ENCODE measurements at places on chromosomes 5 and 9.

DNA sequence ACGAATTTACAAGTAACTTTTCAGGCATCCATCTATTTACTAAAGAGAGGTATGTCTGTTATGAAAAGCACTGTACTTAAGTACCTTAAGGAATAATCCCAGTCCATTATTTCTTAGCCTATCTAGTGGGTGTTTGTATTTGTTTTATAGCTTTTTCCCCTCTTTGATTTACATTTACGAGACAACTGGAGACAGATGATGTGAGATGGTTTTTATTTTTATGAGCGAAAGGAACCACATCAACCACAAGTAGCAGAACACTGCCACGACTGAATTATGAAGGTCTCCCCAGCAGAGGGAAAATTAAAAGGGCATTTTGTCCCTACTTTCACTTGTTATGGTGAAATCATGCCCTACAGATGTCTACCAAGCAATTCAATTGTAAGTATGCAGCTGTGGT, 357.8 kb downstream of the NFIB start:
- no peak for DNase-seq

DNA sequence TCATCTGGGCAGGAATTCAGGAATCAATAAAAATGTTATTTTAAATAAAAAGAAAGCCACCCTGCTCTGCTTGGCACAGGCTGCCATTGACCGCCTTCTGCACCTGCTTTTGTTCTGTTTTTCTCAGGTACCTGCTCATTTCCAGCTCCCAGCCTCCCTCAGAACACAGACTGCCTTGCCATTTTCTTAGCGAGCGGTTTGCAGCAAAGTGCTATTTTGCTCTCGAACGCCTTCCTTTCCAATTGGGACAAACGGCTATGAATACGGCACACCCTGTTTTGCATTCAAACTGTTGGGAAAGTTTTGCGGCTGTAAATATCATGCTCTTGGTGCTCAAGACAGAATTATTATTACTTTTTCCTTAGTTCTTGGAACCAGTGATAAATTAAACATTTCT, 25.1 kb upstream of the FCN1 start:
- DNase-seq: no peak

DNA sequence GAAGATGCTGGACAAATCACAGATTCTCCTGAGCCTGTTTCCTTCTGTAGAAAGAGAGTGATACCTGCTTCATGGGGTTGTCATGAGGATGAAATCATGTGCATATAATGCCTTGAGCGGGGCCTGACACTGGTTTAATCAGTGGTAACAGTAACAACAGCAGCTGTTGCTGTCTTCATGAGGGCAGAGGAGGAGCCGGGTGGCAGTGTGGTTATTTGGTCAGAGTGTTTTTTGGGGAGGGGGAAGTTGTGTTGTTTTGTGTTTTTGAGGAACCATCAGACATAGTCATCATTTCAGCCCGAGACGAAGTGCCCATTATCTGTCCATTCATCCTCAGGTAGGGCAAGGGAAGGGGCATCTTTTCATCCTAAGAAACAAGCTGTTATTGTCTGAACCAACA, 44.0 kb downstream of the NEURL1B start:
- no peak for DNase-seq

- DNase-seq: peak; percentile 14
These were observed 2.1 kb upstream of the MLLT3 start for GRCh38 chr9:20624201-20625002.

DNA sequence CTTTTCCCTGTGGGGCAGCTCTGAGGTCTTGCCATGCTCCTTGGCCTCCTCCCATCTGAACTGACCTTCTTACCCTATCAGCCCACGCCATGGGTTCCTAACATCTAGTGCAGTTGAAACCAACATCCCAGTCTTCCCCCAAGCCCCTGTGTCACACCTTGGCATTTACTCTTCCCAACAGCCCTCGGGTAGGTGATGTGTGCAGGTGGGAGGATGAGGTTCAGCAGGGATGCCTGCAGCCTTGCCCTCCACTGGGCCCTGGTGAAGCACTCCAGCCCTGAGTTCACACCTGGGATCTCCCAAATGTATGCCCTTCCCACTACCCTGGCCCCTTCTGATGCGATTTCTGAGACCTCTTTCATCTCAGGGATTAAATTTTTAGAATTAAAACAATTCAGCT, 15.5 kb downstream of the IRX2 start:
- DNase-seq: no peak

GRCh38 chr9:137299938-137300337, 2.1 kb downstream of the NRARP start:
- no peak for DNase-seq

- DNase-seq: no peak
These were observed 11.8 kb downstream of the ITGA1 start for GRCh38 chr5:52799358-52799982.

DNA sequence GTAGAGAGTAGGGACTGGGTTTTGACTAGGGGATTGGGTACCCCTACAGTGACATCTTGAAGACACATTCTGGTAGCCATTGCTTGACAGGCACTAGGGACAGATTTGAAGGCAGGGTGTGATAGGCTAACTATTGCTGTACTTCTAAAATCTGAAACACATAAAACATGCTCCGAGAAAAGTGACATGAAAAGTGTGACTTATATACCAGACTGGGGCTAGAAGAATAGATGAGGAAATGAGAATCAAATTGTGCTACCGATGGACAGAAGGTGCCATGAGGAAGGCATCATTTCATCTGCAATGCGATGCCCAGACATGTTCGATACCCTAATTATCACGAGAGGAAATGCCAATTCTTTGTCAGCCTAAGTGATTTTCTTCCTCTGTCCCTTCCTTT, 475.8 kb downstream of the SPOCK1 start:
- DNase-seq: no peak

DNA sequence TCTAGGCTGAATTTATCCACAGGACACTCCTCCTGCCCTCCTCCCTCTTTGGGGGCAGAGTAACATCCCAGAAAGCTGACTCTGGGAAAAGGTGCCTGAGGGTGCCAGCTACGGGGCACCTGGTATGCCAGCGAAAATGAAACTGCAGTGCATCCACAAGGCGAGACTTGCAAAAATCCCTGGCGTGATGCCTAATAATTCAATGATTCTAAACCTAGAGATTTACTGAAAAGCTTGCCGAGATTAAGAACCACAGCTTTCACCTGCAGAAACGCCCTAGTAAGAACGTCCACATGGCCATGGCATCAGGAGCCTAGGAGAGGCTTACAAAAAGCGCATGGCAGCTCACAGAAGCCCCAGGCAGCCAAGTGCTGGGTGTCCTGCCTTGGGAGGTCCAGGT, 20.9 kb downstream of the CCNJL start:
- DNase-seq: no peak

- DNase-seq: no peak
These were observed 76.6 kb downstream of the PSD2 start for GRCh38 chr5:139872052-139872766.

DNA sequence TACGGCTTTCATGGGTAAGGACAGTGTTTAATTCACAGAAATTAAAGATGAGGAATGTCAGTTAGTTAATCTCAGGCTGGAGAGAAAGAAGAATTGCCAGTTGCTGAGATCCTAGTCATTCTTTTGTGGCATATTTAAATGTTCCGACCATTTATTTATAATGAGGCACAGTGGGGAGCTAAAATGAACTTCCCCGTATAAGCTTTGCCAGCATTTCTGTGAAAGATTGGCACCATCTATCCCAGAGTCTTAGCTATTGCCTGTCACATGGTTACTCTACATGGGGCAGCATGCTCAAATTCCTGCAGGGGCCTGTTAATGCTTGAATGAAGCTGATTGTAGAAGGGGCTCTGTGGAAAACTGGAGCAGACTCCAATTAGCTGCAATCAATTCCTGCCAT, 314.1 kb downstream of the PRELID2 start:
- DNase-seq: no peak

DNA sequence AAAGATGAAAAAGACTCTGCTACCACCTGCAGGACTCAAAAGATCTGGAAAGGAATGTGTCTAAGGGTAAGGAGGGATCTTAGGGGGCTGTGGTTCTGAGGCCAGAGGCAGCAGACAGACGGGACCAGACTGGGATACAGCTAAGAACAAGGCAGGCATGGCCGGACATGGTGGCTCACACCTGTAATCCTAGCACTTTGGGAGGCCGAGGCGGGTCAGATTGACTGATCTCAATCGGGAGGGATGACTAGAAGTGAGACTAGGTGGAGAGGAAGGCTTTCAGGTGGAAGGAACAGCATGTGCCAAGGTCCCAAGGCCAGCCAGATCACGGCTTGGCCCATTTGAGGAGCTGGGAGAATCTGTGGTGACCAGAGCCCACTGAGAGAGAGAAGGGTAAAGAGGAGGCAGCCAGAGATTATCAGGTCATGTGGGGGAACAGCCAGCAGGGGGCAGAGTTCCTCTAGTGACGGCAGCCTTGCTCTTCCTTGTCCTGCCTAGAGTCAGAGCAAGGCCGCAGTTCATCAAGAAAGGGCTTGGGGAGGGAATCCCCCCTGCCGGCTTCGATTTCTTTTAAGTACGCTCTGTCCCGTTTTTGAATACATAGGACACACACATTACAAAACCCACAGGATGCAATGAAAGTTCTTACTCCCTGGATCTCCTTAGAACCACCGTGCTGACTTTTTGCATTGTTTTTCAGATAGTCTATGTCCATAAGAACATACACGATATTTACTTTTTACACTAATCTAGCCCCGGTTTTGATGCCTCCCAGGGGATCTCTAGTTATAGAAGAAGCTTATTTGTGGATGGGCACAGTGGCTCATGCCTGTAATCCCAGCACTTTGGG, 2.6 kb upstream of the OLFML2A start:
- DNase-seq: peak; percentile 69

GRCh38 chr5:91383027-91383955, at the start of gene ARRDC3:
Gene ARRDC3, minus strand, starts transcription at chr5:91383317. Its CDS starts 225 bp downstream, at chr5:91383092.
- DNase-seq: peak; percentile 93

DNA sequence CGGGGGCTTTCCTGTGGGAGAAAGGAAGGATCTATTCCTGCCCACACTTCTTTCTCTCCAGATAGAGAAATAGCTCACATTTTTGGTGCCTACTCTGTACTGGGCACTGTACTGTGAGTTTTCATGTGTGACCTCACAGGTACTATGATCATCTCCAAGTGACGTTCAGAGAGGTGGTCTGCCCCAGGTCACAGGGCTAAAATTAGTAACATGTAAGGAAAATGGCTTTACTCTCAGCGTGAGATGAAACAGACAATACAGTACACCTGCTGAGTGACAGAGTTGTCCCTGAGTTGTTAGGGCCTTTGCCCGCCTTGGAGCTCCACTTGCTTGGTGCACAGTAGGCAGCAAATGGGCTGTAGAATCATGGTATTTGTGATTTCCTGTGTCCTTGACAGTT, 306.1 kb upstream of the DMRT1 start:
- DNase-seq: no peak

DNA sequence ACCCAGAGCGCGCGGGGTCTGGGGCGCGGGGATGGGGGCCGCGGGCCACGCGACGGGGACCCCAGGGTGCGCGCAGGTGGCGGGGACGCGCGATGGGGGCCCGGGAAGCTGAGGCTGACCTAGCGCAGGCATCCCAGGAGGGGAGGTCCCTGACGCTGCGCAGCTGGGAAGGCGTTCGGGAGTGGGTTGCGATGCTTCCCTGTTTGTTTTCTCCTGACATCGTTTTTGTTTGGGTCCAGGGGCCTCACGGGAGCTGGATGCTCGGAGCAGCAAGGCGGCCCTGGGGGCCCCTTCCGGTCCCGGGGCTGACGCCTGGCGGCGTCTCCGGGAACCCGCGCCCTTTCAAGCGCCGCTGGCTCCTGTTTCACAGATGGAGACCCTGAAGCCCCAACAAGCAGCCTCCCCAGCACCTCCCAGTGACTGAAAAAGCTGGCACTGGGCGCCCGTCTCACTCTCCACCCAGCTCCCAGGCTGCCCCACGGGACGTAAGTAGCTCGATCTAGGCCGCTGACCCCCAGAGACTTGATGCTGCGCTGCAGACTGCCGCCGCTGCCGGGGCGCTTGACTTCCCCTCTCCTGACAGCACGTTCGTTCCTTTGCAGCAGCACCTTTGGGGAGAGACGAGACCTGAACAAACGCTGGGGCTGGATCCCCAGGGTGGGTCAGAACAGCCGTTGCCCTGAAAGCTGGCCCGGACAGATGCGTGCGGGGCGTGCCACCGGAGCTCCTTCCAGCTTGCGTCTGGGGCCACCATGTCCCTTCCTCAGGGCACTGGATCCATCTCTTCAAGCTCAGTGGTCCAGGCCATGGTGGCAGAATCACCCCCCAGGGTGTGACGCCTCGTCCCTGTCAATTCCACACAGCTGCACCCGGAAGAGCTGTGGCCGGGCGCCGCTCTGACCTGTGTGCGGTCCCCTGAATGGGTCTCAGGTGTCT, 593 bp downstream of the BRD3OS start:
- peak; percentile 31 for DNase-seq

- DNase-seq: no peak
These were observed 11.1 kb upstream of the ESM1 start for GRCh38 chr5:54996466-54996865.

DNA sequence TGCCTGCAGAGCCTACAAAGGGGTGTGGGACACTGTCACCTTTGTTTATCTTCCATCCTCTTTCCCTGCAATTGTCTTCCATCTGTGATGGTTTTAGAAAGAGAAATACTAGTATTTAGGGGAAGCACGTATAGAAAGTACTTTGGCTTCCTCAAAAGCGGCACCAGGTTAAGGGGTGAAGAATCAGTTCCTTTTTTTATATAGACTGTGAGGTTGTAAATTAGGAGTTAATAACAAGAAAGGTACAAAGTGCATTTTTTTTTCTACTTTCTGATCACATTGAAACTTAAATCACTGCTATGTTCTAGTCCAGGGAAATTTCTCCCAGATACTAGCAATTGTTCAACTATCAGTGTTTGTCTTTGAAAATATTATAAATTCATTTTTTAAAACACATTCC, 219.3 kb downstream of the CEMIP2 start:
- DNase-seq: no peak

DNA sequence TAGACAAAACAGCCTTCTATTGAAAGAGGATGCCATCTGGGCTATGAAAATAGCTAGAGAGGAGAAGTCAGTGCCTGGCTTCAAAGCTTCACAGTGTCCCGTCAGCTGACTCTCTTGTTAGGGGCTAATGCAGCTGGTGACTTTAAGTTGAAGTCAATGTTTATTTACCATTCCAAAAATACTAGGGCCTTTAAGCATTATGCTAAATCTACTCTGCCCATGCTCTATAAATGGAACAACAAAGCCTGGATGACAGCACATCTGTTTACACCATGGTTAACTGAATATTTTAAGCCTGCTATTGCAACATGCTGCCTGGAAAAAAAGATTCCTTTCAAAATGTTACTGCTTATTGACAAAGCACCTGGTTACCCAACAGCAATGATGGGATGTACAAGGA, 309.1 kb downstream of the NTRK2 start:
- no peak for DNase-seq

GRCh38 chr5:152405145-152405544, at the start of gene NMUR2:
Gene NMUR2, minus strand, starts transcription at chr5:152405279. Its CDS starts 166 bp downstream, at chr5:152405113.
- DNase-seq: no peak
